ENCODE measurements at places on chromosomes 2 and 18. TPM values are rescaled to one million over a fixed set of nuclear protein-coding genes. Genes with fewer than 3 reads are reported as not detected.

DNA sequence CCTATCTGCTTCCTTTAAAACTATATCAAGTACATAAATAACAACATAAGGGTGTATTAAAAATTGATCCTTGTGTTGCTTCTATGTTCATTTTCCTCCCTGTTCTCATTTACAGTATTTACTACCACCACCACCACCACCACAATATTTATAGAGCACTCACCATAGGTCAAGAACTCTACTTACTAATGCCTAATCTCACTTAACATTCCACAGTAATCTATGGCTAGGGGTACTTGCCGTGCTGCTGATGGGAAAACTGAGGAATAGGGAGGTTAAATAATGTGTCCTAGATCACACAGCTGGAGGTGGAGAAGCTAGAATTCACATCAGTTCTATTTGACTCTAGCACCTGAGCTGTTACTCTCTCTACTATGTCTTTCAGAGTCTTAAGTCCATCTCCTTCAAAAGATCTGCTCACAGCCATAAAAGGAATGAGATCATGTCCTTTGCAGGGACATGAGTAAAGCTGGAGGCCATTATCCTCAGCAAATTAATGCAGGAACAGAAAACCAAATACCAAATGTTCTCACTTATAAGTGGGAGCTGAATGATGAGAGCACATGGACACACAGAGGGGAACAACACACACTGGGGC lies 54.1 kb upstream of the ZNF385B start:
- DNase-seq = no peak

GRCh38 chr18:6874315-6874714 lies 144.8 kb downstream of the ARHGAP28 start:
- peak; percentile 13 for DNase-seq

- peak; percentile 22 for DNase-seq
Observed at GRCh38 chr2:64491426-64491825, 32.7 kb upstream of the AFTPH start.

- DNase-seq = no peak
Observed at GRCh38 chr2:140865837-140866236, 1265.0 kb downstream of the LRP1B start.

DNA sequence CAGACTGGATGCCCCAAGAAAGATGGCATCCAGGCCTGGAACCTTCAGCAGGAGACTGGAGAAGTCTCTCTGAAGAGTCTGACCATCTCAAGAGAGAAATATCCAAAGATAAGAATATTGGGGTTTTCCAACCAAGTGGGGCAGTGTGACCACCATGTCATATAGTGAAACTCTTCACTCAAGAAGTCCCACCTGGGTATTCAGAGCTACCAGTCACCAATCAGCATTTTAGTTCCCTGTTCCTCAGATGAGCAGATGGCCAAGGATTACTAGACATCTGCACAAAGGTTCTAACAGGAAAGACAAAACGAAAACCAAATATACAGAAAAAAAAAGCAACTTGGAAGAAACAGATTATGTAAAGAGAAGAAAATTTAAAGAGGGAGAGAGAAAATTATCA lies 38.5 kb upstream of the CXCR4 start:
- no peak for DNase-seq

GRCh38 chr2:50895041-50895440 lies 136.9 kb downstream of the NRXN1 start:
- DNase-seq = no peak

- no peak for DNase-seq
Observed at GRCh38 chr18:30705943-30706342, 336.6 kb downstream of the DSC3 start.

DNA sequence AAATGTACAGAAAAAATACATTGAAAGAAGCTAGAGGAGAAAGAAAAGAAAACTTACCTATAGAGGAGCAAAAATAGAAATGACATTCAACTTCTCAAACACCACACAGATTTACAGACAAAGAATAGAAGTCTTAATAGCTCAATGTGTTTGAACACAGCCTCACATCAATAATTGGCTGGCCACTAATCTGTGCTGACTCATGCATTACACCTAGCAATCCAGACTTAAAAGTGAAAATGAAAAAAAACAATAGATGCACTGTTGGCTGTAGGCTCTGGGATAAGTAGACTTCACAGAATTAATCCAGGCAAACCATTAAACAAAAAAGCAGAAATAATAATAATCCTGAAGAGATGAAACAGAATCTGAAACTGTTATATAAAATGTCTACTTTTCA lies 961.3 kb upstream of the CELF4 start:
- DNase-seq = no peak

- no peak for DNase-seq
Observed at GRCh38 chr2:18792226-18792629, 202.9 kb upstream of the NT5C1B start.

DNA sequence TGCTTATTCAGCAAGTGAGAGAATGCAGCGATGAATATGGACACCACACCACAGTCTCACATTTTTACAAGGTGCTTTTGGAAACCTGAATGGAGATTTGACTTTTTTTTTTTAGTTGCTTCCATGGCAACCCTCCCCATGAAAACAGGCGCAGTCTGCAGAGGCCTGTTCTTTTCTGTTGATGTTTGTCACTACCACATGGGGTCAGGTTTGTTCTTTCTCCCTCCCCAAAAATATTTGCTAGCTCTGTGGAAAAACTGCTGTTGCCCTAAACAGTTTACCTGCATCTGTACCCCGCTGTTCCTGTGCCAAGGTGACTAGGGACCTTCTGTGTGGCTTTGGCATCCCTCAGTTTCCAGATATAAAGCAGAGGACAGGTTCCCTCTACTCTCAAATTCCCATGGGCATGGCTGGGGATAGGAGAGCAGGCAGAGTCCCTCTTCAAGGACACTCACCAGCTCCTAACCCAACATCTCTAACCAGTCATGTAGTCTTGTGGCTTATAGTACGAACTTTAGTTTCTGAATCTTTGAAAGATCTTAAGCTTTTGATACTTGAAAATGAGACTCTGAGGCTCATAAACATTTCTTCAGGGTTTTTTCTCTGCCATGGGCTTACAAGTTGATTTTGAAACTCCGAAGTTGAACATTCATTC lies 14.7 kb upstream of the MAPRE2 start:
- no peak for DNase-seq

The POTEI gene
- not detected for polyA plus RNA-seq

The IMMT gene
- polyA plus RNA-seq = 41.0 TPM

The DYSF gene
- polyA plus RNA-seq = 0.09 TPM

The IL1B gene
- 4.4 TPM for polyA plus RNA-seq

The PROKR1 gene
- polyA plus RNA-seq = not detected
